ENCODE measurements at places on chromosomes 13 and 19.

DNA sequence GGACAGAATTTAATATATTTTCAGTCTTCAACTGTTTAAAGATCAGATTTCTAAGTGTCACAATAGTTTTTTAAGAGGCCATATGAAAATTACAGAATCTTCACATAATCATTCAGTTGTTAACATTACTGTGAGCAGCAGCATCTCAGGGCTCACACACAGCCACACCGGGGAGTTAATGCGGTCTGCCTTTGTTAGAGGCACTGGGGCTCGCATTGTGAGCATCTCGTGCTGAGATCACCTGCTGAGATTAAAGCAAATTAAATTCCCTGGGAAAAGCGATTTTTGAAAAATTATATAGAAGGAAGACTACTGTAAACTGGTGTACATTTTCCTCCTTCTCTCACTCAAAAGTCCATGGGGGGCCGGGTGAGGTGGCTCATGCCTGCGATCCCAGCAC, 16.6 kb downstream of the GPR12 start:
- DNase-seq = no peak

- DNase-seq = no peak
These were observed 101.1 kb upstream of the MYO16 start for GRCh38 chr13:108528303-108528702.

GRCh38 chr13:84479656-84480055, 597.4 kb upstream of the SLITRK1 start:
- DNase-seq = no peak

GRCh38 chr19:46618670-46619231, 6.1 kb downstream of the PTGIR start:
- DNase-seq = no peak

- no peak for DNase-seq
These were observed 151.0 kb downstream of the DCT start for GRCh38 chr13:94328381-94329041.

DNA sequence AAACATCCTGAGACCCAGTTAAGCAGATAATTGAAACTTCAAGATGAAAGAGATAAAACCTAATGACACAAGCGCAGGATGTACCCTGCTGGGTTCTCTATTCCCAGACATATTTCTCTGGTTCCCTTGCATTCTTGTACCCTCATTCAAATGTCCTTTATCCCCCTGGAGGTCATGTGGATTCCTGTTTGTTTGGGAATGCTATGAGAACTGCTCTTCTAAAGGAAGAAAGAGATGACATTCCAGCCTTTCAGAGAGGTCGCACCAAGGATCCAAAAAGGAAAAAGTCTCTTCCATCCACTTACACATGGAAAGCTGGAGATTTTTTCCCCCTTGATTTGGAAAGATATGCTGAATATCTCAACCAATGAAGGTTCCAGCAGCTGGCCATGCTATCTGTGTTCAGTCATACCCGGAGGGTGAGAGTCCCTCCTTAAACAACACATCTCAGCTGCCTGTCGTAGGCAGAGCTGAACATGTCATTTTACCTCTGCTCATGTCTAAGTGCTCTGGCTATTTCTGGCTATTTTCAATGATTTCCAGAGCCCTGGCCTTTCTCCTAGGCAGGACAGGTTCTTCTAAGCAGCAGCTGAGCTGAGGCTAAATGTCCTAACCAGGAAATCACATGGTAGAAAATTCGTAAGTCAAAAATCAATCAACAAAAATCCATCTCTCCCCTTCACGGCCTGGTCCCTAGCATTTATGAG, 52.5 kb downstream of the C13orf42 start:
- DNase-seq = no peak
